Activated CD8-positive, alpha-beta T cell treated with anti-CD3 and anti-CD28 coated beads for 36 hours (primary cell): ENCODE measurements at places on chromosomes 4 and X. TPM values are rescaled to one million over a fixed set of nuclear protein-coding genes. Genes with fewer than 3 reads are reported as not detected.

The CT45A5 gene
- not detected for total RNA-seq

GRCh38 chrX:77597090-77597489 is 149.9 kb downstream of the FGF16 start:
- DNase-seq, result no peak

DNA sequence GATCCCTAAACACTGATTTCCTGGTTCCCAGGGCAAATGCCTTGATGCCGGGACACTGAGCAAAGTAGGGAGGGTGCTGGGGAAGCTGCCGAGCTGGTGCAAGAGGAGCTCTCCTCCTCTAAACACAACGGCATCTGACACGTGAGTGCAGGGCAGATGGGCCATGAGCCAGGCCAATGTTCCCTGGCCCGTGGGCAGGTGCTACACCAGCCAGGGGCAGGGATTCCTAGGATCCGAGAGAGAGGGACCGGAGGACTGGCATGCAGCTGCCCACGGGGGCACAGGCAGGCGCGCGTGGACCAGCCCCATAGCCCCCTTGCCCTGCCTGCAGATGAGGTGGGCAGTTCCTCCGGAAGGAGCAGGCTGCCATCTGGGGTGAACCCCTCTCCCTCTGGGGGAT is 66.8 kb upstream of the AFAP1 start:
- DNase-seq, result no peak

The TMEM156 gene
- total RNA-seq, result 12.0 TPM

The IL15 gene
- total RNA-seq, result 2.3 TPM

The BDH2 gene
- 19.4 TPM for total RNA-seq

DNA sequence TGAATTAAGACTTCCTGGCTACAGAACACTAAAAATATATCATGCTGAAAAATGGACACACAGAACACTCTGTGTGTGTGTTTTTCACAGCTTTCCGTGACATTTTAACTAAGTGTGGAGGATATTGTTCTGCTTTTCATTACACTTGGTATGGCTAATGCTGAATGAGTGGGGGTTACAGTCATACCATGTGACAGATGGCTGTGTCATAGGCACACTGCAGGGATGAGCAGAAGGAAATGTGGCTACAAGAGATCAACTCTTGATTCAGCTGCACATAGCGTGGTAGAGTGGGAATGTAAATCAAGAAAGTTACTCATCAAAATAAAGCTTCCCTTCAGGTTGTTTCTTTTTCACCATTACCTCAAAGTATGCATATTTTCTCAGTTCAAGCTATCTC is 669.8 kb downstream of the IQCM start:
- DNase-seq, result no peak

DNA sequence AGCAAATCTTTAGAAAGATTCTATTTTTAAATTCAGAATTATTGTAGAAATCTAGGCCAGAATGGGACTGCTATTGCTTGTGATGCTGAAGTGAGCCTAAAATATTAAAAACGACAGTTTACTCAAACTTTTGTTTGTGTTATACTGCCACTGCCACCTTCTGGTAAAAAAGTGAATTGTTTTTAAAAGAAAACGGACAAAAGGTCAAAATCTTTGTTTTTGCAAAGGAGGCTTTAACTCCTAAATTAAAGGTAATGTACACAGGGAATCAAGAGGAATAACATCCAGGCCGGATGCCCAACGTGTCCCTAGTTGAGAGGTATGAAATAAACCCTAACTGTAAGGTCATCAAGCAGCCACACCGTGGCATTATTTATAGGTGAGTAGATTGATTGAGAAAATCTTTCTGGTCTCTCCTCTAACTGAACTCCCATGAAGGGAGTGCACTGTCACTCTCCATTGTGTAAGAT is 338.3 kb upstream of the GALNT7 start:
- DNase-seq, result no peak

DNA sequence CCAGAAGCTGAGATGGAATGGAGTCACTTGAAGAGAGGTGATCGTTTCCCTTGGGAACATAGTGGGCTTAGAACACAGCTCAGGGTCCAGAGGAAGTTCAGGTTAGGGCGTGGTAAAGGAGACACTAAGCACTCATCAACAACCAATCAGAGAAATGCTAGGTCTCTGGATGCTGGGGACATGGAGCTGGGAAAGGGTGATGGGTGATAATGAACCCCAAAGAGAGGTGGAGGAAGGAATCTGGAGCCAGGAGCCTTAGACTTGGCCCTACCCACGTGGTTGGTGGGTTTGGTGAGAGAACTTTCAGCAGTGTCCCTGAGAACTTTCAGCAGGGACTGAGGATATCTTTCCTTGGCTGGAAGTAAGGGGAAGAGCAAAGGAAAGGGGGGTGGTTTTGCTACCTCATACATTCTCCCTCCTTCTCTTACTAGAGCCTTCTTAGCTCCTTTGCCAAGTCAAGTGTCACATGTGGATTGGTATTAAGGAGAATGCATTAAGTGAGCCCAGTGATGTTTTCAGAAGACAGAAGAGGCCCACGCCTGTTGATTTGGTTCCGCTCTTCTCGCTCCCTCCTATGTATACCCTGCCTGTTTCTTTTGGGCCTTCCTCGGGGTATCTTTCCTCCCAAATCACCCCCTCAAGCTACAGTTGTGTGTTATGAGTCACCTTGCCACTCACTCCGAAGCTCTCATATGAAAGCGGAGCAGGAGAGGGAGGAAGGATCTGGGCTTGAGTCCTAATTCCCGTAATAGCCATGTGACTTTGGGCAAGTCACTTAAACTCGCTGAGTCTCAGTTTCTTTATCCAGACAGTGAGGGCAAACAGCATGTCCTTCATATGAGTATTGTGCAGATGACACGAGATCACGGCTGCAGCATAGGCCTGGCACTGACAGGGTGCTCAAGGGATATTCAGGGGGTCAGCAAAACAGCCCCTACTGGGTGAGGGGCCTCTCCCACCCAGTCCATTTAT is 63.1 kb downstream of the TSC22D3 start:
- no peak for DNase-seq

DNA sequence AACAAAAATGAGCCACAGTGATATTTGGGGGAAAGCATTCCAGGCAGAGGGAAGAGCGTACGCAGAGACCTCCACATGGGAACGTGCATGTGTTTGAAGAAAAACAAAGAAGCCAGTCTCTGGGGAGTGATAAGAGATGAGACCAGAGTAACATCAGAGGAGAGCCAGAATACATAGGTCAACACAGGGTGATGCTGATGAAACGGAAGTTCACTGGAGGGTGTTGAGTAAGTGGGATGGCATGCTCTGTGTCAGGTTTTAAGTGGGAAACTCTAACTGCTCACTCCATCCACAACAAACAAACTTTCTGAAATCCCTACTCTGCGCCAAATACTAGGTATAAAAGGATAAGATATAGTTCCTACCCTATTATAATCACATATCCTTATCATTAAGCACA is 110.0 kb downstream of the ARHGAP6 start:
- DNase-seq, result no peak

DNA sequence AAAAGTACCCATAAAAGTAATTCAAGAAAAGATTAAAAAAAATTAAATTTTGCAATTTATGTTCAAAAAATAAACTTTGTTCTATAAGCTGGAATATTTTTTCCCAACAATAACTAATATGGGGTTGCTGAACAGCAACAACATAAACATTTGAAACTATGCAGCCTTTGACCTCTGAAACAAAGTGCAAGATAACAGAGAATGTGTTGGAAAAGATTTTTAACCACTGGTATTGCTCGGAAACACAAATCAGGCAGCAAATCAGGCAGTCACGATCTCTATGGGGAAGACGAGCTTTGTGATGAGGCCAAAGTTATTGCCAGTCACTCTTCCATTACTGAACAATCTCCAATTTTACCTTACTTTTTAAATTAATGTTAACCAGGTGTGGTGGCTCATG is 332.1 kb downstream of the PABPC4L start:
- DNase-seq, result no peak

DNA sequence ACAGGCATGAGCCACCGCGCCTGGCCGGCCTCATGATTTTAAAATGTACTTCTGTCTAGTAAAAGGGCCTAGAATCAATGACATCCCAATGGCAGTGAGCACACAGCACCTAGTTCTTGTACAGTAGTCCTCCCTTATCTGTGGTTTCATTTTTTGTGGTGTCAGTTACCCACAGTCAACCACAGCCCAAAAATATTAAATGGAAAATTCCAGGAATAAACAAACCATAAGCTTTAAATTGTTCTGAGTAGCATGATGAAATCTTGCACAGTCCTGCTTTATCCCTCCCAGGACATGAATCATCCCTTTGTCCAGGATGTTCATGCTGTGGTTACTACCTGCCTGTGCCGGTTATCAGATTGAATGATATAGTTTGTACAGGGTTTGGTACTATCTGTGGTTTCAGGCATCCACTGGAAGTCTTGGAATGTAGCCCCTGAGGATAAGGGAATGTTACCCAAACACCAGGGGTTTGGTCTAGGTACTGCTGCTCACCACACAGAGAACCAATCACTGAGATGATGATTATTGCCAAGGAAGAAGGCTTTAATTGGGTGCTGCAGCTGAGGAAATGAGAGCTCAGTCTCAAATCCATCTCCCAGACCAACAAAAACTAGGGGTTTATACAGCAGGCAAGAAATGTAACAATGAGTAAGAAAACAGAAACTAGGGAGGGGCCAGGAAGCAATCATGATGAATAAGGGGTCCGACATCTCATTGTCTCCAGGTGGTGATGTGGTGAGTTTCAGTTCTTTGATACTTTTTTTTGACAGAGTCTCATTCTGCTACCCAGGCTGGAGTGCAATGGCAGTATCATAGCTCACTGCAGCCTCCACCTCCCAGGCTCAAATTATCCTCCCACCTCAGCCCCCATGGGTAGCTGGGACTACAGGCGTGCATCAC is 16.2 kb upstream of the FHL1 start:
- peak; percentile 39 for DNase-seq

DNA sequence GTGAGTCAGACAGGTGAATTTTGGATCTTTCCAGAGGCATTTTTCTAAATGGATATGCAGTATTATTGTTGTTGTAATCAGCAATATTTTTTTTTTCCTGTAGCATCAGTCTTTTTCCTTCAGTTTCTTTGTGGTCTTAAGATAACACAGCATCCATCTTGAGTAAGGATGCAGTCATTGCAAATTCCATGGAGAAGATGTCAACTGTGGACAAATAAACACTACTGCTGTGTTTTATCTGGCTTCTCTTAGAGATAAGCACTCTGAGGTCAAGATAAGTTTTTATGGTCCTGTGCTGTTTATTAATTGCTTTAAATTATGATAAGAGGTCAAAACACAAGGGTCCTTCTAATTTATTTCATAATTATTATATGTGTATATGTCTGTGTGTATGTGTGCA is 1255.7 kb downstream of the ADGRL3 start:
- DNase-seq, result no peak

- no peak for DNase-seq
Observed at GRCh38 chr4:43816116-43816515, 632.5 kb downstream of the KCTD8 start.

DNA sequence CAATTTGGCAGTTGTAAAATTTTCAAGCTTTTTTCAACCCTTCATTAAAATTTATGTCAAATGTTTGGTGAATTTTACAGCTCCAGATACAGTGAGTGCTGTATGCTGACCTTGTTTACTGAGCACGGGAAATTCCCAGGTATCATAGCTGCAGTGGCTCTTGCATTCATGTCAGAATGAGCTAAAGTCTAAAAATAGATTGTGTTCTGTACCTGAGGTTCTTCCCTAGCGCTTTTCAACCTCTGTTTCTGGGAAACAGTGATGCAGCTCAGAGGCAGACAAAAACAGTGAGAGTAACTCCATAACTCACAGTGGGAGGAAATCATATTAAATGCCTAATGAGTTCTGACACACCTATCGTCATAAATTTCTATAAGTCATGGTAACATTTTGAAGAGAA is 393.8 kb upstream of the GNPDA2 start:
- no peak for DNase-seq

The HDX gene
- 1.2 TPM for total RNA-seq

- no peak for DNase-seq
Observed at GRCh38 chrX:41005445-41005992, 79.7 kb upstream of the USP9X start.

The VCX gene
- total RNA-seq, result not detected

DNA sequence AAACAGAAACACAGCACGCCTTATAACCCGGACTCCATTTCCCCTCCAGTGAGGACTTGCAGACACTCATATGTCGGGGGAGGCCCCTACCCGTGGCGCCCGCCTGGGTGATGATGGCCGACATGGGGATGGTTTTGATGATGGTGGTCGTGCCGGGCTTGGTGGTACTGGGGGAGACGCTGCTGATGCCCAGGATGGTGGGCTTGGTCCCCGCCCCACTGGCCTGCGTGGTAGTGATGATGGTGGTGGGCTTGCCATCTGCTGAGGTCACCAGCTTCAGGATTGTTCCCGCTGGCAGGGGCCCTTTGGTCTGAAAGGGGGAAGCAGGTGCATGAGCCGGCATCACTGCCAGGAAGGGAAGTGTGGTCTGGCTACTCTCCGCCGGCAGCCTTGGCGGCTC is 12.8 kb upstream of the RENBP start:
- DNase-seq, result no peak

GRCh38 chr4:85477534-85477933 is 2.6 kb downstream of the ARHGAP24 start:
- no peak for DNase-seq

- no peak for DNase-seq
Observed at GRCh38 chrX:17743913-17744312, 6.6 kb downstream of the SCML1 start.

The AKAP14 gene
- not detected for total RNA-seq

GRCh38 chrX:132955690-132956089 is 2.7 kb downstream of the HS6ST2 start:
- DNase-seq, result no peak

DNA sequence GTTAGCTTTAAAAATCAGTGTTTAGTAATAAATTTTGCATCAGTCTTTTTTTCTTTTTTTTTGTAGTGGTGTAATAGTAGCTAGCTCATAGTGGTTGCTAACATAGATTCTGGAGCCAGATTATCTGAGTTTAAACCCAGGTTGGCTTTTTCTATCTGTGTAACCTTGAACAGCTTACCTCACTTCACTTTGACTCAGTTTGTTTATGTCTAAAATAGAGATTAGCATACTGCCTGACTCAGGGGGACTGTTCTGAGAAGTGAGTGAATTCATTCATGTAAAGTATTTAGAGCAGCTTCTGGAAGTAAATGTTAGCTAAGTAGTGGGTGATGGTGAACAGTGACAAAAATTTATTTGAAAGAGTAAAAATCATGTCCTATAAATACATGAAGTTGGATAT is 32.9 kb downstream of the CPEB2 start:
- DNase-seq, result no peak

- no peak for DNase-seq
Observed at GRCh38 chrX:19343085-19343534, 617 bp upstream of the PDHA1 start.
